H9 (cell line): ENCODE measurements at places on chromosomes 7 and 10. TPM values are rescaled to one million over a fixed set of nuclear protein-coding genes. Genes with fewer than 3 reads are reported as not detected.

Gene EBLN1
- not detected in 2 replicates for total RNA-seq

Gene DOCK1
- total RNA-seq, result 51.5 and 57.0 TPM in 2 replicates

DNA sequence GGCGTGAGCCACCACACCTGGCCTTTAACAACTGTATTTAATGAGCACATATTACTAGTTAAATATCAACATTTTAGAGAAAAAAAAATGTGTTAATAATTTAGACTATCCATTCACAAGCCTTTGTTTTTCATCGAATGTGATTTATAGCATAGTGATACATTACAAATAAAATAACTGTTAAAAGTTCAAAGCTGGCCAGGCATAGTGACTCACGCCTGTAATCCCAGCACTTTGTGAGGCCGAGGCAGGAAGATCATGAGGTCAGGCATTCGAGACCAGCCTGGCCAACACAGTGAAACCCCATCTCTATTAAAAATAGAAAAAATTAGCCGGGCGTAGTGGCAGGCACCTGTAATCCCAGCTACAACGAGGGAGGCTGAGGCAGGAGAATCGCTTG, 72.7 kb downstream of the HACD1 start:
- peaks cover 4% of the 10 kb centered on the region for H3K36me3 ChIP-seq
- no peaks in the 10 kb centered on the region for H3K4me1 ChIP-seq
- no peak for DNase-seq
- no peak overlapping the region for H3K4me3 ChIP-seq
- H3K27ac ChIP-seq, result no peak overlapping the region

GRCh38 chr7:114021135-114021534, 102.3 kb upstream of the PPP1R3A start:
- no peaks in the 10 kb centered on the region for H3K27me3 ChIP-seq
- H3K27ac ChIP-seq, result no peak overlapping the region
- no peaks in the 10 kb centered on the region for H3K36me3 ChIP-seq
- H3K4me3 ChIP-seq, result no peak overlapping the region
- H3K4me1 ChIP-seq, result no peaks in the 10 kb centered on the region

GRCh38 chr7:1706721-1707613, 36.9 kb downstream of the ELFN1 start:
- no peak overlapping the region for H3K4me3 ChIP-seq
- H3K4me1 ChIP-seq, result no peaks in the 10 kb centered on the region
- H3K27me3 ChIP-seq, result no peaks in the 10 kb centered on the region
- H3K27ac ChIP-seq, result no peak overlapping the region
- DNase-seq, result no peak
